ENCODE measurements at places on chromosomes 3 and 15.

- no peak for DNase-seq
Measured at GRCh38 chr15:68489421-68489820, 57.5 kb upstream of the ITGA11 start.

GRCh38 chr3:197835509-197835908 lies 44.5 kb downstream of the LRCH3 start:
- no peak for DNase-seq

GRCh38 chr3:140677764-140678163 lies at the start of gene TRIM42:
TSS of gene TRIM42 (plus strand) at chr3:140678064. CDS start at chr3:140678230, 166 bp downstream.
- DNase-seq, result no peak

GRCh38 chr3:59191651-59192050 lies 141.8 kb upstream of the CFAP20DC start:
- no peak for DNase-seq

GRCh38 chr3:62586356-62586755 lies 213.0 kb upstream of the FEZF2 start:
- no peak for DNase-seq

DNA sequence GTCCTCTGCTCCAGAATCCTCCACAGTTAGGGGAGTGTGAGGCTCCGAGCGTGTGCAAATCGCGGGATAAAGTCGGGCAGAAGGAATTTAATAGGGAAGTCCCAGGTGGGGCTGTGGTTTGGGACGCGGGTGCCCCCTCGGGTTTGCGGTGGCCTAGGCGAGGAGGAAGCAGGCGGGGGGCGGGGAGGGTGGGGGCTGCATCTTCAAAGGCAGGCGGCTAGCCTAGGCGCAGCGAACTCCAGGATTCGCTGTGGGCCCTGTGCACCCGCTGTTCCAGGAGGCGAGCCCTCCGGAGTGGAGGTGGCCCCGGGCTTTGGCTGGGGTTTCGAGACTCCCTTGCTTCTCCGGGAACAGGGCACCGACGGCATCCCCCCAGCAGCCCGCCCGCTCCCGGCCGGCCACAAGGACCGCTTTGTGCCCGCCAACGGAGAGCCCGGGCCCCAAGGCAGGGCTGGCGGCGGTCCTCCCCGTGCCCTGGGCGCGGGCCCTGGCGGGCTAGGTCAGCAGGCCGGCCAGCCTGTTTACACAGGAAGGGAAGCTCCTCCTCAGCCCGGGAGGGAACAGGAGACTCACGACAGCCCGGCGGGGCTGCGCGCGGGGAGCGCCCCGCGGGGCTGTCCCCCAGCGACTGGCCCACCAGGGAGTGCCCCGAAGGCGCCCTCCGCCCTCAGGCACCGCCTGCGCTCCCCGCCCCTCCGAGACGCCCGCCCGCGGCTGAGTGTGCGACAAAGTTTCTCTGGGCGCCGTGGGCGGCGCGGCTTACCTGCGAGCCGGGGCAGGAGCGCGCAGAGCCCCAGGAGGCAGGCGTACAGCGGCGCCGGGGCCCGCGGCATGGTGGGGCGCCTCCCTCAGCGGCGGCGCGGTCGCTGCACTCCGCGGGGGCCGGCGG lies 753 bp downstream of the ITGB5 start:
- peak; percentile 16 for DNase-seq

- peak; percentile 65 for DNase-seq
Measured at GRCh38 chr3:174440741-174441587, 418.2 kb upstream of the NAALADL2 start.

- DNase-seq, result peak; percentile 43
Measured at GRCh38 chr3:85576091-85576690, 617.4 kb downstream of the CADM2 start.

- no peak for DNase-seq
Measured at GRCh38 chr15:85545752-85546151, 165.3 kb downstream of the AKAP13 start.

GRCh38 chr15:42365921-42366550 lies 6.7 kb downstream of the CAPN3 start:
- no peak for DNase-seq

Measured in stimulated activated CD4-positive, alpha-beta T cell treated with anti-CD3 and anti-CD28 coated beads, Interleukin-1b, Interleukin-23, amount 100 ng/mL, for 48 hours (primary cell).